ENCODE measurements at places on chromosomes 5 and 9.

GRCh38 chr5:141969783-141970771 is 1.2 kb downstream of the RNF14 start:
- DNase-seq, result no peak

GRCh38 chr5:131589510-131590348 is 45.3 kb downstream of the RAPGEF6 start:
- no peak for DNase-seq

GRCh38 chr9:135281151-135281550 is 193.7 kb downstream of the OLFM1 start:
- no peak for DNase-seq

- DNase-seq, result no peak
Measured at GRCh38 chr9:109166171-109166770, 778 bp downstream of the FRRS1L start.

DNA sequence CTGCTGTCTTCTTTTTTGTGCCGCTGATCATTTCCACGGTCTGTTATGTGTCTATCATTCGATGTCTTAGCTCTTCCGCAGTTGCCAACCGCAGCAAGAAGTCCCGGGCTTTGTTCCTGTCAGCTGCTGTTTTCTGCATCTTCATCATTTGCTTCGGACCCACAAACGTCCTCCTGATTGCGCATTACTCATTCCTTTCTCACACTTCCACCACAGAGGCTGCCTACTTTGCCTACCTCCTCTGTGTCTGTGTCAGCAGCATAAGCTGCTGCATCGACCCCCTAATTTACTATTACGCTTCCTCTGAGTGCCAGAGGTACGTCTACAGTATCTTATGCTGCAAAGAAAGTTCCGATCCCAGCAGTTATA is 17.1 kb downstream of the F2R start:
- DNase-seq, result peak; percentile 54

- peak; percentile 24 for DNase-seq
Measured at GRCh38 chr9:94668928-94669729, 29.8 kb upstream of the FBP1 start.

- DNase-seq, result no peak
Measured at GRCh38 chr9:88818495-88819201, 172.6 kb upstream of the S1PR3 start.

DNA sequence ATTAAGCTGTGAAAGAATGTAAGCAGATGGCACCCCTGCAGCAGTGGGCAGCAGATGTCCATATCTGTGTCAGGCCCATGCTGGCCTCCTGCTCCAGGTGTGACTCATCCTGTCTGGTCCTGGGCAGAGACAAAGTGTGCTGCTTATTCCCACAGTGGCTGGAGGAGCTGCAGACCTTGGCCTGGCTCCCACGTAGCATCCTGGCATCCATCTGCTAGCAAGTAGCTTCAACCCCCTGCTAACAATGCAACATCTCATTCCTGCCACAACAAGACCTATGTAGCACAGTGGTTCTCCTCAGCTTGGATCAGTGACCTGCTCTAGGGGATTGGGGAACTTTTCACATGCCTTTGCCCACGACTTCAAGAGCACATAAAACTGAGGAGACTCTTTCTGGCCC is 126.4 kb upstream of the SLC12A2 start:
- DNase-seq, result no peak

DNA sequence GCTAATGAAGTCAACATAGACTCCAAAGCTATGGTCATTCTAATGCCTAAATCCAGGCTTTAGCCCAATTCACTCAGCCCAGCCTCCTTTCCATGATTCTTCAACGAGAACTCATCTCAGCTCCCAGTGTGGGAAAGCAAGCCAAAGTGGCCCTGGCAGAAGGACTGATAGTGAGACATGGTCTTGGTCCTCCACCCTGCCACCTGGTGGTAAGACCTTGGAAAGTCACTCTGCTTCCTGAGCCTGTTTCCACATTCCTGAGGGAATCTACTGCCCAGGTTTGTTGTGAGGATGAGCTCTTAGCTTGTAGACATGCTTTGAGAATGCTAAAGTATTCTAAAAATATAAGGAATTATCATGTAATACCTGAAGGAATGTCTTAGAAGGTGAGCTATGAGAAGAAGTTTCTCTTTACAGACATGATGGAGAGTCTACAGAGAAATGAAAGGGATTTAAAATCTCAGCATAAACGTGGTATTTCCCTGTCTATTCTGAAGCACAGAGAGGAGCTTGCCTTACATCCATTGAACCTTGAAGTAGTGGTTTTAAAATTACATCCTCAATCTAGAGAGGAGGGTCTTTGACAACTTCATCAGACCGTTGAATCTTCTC is 173.5 kb downstream of the TRIM32 start:
- DNase-seq, result no peak

DNA sequence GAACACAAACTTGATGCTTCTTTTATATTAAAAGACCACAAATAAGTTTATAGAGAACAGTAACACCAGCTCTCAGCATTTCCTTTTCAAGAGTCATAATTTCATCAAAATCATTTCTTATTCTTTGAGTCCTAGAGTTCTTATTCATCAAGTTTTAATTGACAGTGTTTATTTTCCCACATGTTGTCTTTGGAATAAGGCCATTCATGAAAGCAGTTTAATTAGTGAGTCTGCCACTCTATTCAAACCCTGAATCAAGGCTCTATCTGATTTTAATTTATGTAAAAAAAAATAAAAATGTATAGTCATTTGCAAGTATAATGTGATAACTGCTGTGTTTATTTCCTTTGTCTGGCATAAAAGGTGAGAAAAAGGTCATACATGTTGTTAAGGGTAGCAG is 176.7 kb downstream of the PARP8 start:
- no peak for DNase-seq

DNA sequence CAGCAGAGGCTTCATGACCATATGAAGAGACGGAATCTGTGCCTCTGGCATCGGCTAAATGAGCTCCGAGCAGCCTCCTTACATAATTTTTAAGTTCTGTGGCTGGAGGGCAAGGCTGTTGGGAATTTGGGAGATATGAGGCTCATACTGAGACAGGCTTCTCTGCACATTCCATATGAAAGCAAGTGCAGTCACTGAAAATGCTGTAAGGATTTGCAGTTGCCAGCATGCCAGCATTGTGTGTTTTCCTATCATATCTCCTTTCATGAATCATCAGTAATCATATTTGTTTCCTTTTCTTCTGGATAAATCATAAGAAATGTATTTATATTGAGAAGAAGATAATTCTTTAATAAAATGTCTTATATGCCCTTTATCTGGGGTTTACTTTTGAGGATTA is 775.4 kb downstream of the SEMA5A start:
- no peak for DNase-seq

- DNase-seq, result peak; percentile 31
Measured at GRCh38 chr5:157390551-157391297, 69.3 kb upstream of the NIPAL4 start.

DNA sequence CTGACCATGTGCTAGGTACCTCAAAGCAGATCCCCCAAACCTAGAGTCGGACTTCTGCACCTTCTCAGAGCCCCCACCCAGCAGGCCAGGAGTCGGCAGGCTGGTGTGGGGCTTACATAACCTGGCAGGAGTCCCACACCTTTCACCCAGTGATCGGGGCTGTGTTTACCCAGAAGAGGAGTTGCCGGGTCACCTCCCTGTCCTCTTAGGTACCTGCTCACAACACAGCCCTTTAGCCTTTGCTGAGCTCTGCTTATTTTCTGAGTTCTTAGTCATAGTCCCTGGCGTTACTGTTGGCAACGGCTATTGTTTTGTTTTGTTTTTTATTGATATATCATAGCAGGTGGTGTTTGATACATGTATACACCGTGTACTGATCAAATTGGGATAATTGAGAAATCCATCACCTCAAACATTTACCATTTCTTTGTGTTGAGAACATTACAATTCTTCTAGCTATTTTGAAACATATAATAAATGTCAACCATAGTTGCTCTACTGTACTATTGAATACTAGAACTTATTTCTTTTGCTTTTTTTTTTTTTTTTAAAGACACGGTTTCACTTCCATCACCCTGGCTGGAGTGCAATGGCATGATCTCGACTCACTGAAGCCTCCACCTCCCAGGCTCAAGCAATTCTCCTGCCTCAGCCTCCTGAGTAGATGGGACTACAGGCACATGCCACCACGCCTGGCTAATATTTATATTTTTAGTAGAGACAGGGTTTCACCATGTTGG is 10.4 kb upstream of the EEIG1 start:
- no peak for DNase-seq

GRCh38 chr9:12681620-12682019 is 11.6 kb upstream of the TYRP1 start:
- DNase-seq, result no peak

Measured in activated T-helper 1 cell treated with Interleukin-2 at 50 U/mL for 16 hours (primary cell).